ENCODE measurements at places on chromosomes 6 and 20.

DNA sequence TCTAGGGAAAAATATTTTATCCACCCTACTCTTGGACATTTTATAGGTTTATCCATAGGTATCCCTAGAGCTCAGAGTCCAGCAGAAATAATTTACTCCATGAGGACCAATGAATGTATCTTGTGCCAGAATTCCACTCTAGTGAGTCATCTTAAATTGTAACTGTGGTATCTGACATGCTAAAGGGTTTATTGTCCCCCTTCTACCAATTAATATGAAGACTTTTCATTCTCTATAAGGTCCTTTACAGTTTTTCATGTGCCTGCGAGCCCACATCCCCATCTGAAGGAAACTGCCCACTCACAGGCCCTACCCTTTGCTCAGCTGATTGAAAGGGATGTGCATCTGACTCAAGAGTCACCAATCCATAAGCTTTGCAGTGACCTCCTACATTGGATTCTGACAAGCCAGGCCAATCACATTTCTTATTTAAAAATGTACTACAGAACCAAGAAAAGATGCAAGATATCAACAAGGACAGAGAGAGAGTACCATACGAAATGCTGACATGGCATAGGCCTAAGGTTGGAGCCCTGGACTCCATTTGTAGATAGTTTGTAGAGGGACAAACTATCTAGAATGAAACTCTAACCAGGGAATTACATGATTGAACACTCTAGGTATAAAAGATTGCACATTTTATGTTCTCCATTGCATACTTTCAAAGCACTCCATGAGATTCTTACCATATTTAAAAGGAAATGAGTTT, 93.4 kb upstream of the DEFB112 start:
- DNase-seq, result no peak

DNA sequence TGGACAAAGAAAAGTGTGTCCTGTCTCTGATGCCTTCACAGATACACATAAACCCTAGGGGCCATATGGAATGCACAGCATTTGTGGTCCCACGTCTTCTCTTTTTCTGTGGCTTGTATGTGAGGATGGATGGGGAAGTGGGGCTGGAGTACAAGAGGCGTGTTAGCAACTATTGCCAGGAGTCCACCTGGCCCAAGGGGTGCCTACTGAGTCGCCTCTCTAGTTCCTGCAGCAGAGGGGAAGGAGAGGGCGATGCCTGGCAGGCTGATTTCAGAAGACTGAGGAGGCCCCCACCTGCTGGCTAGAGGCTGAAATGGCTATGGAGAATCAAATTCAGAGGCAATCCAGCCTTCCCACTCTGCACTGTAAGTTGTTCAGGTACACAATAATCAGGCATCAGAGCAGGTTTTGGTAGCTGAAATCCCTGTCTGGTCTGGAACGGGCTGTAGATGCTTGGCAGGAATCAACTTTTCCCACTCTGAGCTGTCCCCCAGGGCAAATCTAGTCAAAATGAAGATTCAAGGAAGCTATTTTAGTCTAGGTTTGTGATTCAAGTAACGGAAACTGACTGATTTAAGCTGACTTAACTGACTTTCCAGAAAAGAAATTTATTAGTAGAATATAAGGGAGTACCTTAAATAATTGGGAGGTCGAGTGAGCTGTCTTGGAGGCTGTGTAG, 14.9 kb upstream of the PPARD start:
- peak; percentile 65 for DNase-seq

DNA sequence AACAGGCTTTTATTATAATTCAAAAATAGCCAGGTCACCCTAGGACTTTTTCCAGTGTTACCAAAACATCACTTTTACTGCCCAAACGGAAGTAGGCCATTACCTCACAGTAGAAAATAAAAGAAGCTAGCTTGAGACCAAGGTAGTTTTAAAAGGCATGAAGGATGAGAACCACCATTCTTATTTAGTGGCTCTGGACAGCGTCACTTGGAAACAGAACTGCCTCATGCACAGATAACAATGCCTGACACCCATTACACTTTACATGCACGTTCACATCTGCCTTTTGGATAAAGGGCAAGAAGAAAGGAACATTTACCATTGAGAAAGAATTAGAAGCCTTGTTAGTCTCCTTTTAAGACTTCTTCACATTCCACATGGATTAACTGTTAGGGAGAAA, 1.9 kb upstream of the PAQR8 start:
- DNase-seq, result no peak

- no peak for DNase-seq
Observed at GRCh38 chr6:53741034-53741823, 53.6 kb upstream of the LRRC1 start.

DNA sequence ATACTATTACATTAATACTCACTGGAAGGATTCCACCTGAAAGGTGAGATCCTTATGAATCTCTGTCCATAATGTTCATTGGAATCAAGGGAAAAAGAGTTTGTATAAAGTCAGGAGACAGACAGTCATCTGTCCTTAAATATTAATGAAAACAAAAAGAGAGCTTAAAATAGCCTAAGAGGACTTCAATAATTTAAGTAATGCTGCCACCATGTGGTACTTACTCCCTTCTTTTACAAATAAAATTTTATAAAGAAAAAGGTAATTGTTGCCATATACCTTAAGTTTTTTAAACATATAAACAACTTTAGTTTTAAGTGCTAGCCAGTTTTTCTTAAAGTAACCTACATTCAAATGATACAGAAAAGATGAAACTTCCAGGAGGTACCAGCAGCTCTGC, 5.1 kb downstream of the BLOC1S5 start:
- DNase-seq, result no peak

- DNase-seq, result no peak
Observed at GRCh38 chr6:41593406-41593805, 44.9 kb upstream of the MDFI start.

DNA sequence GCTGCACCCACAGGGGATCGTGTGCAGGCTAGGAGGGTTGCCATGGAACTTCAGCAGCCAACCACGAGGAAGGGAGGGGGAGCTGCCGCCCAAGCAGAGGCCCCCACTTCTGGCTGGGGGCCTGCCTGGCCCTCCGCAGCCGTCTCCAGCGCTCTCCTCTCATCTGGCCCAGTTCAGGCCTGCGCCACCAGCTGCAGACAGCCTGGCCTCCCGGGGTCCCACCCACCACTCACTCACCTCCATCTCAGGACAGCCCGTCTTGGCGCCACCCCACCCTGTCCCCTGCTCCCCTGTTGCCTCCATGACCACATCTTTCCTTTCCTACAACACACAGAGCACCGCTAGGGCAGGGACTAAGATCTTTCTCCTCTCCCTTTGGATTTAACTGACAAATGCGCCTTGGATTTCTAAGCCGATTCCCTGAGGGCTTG, 98.7 kb downstream of the ANKRD60 start:
- no peak for DNase-seq

- DNase-seq, result no peak
Observed at GRCh38 chr6:28139860-28140543, 1.7 kb upstream of the ZKSCAN8 start.

DNA sequence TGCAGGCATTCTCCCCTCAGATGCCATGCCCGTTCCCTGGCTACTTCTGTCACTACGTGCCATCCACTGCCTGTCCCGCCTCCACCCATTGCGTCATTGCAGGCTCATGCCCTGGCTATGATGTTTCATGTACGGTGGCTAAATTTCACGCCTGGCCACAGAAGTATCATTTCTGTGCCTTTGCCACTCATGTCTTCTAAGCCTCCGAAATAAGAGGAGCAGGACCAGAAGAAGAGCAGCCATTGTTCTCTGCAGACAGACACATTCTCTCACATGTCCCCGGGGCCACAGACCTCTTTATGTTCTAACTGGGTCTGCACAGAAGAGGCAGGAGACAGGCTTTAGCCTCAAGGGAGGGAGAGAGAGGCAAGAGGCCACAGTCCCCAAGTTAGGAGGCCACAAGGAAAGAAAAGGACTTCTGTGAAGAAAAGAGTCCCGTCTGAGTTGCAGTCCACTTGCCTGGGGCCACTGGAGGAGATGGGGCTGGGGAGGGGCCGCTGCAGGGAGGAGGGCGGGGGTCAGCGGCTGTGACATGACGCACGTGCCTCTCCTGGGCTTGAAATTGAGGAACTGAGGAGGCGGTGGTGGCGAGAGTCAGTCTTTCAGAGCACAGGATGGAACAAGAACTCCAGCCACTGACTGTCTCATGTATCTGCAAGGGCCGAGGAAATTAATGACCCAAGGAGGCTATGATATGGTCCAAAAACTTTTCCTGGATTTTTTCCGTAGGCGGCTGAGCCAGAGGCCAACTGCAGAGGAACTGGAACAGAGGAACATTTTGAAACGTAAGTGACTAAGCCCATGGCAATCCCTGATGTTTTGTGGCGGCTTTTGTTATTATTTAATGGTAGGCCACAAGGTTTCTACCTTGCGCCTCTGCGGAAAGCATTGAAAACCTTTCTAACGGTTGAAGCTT, 55.9 kb downstream of the TBC1D7 start:
- no peak for DNase-seq

DNA sequence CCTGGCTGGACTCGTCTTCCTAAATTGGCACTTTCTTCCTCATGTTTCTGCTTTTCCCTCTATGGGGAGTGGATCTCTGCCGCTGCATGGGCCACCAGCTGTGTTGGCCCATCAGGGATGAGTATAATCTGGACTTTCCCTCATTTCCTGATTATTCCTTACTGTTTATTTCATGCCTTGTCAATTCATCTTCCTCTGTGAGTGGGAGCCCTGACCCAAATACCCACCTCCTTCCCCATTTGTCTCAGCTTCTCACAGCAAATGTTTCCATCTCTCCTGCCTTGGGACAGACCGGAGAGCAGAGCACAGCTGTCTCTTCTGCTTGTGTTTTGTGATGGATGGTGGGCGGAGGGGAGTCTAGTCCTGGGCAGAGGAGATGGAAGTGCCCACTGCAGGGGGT, 212.7 kb downstream of the UST start:
- DNase-seq, result no peak

DNA sequence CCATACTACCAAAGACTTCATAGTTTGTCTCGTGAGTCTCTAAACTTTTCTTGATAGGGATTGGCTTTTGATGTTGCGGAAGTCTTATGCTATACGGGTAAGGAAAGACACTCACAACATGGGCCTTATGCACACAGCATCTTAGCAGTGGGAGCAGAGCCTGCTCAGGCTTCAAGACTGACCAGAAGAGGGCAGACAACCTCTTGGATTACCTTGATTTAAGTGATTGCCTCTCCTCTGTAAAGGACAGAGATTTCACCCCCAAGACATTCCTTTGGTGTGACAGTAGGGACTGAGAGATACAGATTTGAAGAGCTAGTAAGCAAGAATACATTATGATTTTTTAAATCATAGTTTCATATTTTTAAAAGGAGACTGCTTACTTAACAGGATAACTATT, 71.0 kb upstream of the SAMD3 start:
- DNase-seq, result no peak

- DNase-seq, result no peak
Observed at GRCh38 chr6:16621002-16621401, 140.3 kb downstream of the ATXN1 start.

GRCh38 chr6:14217728-14218518, 100.4 kb downstream of the CD83 start:
- no peak for DNase-seq

DNA sequence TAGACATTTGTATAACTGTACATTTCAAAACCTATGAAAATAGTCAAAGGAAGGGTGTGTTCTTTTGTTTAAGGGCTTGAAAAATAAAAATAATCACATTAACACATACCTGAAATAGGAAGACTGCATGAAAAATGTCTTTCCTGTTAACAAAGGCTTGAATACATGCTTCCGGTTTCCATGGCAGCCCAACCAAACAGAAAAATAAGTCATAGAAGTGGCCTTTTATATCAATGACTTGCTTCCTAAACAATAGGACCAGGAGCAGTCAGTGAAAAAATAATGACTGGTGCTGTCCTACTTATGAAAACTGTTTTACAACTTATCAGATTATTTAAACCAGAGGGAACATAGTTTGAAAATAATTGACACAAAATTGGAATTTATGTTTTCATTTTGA, 412.6 kb upstream of the PLCB4 start:
- no peak for DNase-seq

DNA sequence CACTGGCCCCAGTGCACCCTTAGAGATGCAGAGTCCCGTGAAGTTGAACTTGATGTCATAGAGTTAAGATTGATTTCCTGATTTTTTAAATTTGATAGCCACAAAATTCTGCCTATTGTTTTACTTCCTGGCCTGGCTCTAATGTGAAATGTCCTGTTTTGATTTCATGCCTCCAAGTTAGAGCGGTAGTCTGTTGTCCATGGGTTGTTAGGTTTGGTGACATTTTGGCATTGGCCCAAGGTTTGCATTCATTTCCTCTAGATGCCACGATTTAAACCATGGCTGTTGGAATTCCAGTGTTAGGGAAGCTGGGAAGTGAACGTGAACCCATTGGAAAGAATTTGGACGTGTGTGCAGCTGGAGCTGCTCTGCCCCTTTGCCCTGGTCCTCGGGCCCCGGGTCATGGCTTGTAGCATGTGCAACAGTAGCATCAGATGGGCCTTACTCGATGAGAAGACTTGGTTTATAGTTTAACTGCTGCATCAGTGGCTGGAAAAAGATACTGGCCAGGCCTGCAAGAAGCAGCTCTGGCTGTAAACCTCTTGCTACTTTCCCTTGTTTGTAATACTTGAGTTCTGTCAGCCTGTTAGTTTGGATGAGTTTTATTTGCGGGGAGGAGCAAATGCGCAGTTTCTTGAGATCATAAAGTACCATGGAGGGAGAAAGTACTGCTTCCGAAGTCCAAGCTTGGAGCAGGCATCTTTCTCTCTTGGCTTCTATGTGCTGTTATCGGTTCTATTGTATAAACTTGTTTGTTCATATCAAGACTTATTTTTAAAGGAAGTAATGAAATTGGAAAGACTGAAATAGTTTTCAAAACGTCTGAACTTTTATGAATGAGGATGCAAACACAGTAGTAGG, 121.4 kb upstream of the CLDN20 start:
- DNase-seq, result no peak

DNA sequence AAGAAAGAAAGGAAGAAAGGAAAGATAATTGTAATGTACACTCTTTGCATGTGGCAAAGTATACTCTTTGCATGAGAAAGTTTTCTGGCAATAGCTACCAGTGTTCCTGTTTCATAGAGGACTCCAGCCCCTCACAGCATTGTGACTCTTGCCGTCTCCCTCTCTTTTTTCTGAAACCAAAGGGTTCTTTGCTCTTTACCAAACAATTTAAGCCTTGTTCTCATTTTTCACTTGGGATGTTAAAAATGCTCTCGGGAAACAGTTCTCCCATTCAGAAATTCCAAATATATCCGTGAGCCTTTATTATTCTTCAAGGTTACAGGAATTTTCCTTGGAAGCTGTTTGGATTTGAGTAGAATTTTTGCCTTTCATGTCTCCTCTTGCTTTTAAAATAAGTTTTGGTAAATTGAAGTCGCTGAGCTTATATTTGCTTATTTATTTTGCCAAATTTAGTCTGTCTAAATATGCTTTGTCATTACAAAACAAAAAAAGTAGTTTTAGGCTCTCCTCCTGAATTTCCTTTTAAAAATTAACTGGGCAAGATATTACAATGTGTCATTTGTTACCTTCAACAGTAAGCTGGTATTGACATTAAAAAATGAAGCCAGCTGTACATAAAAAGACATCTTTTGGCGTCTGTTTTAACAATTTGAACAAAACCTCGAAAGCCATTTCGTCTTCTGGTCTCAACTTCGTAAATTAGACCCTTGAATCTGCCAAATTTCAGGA, 103.8 kb upstream of the ARMC2 start:
- DNase-seq, result no peak

- no peak for DNase-seq
Observed at GRCh38 chr6:82761674-82762345, 303.8 kb downstream of the UBE3D start.

- DNase-seq, result no peak
Observed at GRCh38 chr6:49406250-49406970, 56.6 kb downstream of the MMUT start.

- DNase-seq, result no peak
Observed at GRCh38 chr6:109263873-109264700, 118.2 kb downstream of the CD164 start.

- no peak for DNase-seq
Observed at GRCh38 chr6:143478479-143479062, 28.0 kb downstream of the PEX3 start.

Measured in chondrocyte (in vitro differentiated cells).